ENCODE measurements at places on chromosomes 11 and 22.
A peak's percentile ranks its signal among the peaks of the same experiment; 100 is the strongest.

GRCh38 chr11:102603576-102603975 lies 21.6 kb downstream of the MMP20 start:
- DNase-seq, result no peak

- DNase-seq, result no peak
Observed at GRCh38 chr11:70024773-70025045, 53.4 kb upstream of the ANO1 start.

GRCh38 chr11:60485987-60486386 lies 6.6 kb upstream of the MS4A12 start:
- no peak for DNase-seq

GRCh38 chr22:19722178-19722981 lies 959 bp upstream of the GP1BB start:
- no peak for DNase-seq

DNA sequence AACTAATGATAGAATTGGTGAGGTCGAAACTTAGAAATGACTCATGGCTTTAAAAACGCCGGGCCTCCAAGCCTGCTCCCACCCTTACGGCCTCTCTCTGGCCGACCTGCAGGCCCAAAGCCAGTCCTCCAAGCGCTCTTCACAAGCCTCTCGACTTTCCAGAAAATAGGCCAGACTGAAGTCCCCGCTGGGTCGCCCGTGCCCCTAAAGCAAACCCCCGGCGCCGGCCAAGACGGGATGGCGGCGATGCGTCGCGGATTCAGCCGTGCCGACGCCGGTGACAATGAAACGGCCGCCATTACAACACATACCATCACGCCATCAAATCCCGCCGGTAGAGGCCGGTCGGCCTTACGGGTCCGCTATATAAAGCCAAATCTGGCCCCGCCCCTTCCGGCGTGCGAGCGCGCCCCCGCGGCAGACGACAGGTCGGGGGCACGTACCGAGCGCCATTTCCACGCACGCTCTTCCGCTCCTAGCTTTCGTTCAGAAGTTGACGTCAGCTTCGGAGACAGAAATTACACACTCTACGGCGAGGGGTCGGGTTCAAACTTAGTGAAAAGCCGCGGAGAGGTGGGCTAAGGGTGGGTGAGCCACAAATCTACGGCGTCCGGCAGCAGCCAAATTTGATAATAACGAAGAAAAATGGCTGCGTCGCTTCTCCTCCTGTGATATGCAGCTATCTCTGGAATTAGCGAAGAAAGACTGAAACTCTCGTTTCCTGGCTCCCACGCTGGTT lies at the start of gene RPL3:
Gene RPL3 (minus strand): TSS at position 340 of the 739 bp plus-strand sequence. CDS start 26 bp downstream, at position 314.
- peak; percentile 98 for DNase-seq

- DNase-seq, result no peak
Observed at GRCh38 chr22:35660291-35661127, 12.3 kb downstream of the APOL6 start.

- no peak for DNase-seq
Observed at GRCh38 chr11:32069361-32070058, 21.4 kb upstream of the RCN1 start.

DNA sequence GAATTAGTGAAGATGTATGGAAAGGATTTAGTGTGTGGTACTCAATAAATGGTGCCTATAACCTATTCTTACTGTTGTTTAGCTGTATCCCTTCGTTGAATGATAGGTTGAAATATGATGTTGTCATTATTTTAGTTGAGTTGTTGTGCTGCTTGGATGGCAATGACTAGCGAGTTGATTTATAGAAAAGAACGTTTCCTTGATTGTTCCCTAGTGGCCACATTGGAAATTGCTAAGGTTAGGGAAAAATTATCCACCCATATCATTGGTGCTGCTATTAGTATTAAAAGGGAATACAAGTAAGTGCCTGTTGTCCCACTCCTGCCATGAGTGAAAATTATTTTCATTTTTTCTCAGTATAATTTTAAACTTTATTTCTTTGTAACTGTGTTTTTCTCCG lies 14.5 kb downstream of the EMSY start:
- DNase-seq, result no peak

DNA sequence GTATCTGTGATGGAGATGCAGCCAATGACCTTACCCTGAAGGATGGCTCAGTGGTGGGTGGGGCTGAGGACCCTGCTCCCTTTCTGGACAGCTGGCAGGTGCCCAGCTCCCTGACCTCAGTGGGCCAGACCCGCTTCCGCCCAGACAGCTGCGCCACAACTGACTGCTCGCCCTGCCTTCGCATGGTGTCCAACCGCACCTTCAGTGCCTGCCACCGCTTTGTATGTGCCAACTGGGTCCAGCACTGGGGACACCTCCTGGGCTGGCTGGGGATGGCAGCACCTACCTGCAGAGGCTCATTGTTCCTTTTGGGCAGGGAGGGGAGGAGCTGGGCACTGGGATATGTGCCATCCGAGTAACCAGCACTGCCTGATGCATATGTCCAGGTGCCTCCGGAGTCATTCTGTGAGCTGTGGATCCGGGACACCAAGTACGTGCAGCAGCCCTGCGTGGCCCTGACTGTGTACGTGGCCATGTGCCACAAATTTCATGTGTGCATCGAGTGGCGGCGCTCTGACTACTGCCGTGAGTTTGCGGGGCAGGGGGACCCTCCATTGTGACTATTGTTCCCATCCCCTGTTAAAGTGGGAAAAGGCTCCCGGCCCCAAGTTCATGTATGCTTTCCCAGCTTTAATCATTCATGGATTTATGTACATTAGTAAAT lies 84.8 kb downstream of the OTOG start:
- DNase-seq, result no peak

- no peak for DNase-seq
Observed at GRCh38 chr11:10317151-10317755, 12.4 kb downstream of the ADM start.

DNA sequence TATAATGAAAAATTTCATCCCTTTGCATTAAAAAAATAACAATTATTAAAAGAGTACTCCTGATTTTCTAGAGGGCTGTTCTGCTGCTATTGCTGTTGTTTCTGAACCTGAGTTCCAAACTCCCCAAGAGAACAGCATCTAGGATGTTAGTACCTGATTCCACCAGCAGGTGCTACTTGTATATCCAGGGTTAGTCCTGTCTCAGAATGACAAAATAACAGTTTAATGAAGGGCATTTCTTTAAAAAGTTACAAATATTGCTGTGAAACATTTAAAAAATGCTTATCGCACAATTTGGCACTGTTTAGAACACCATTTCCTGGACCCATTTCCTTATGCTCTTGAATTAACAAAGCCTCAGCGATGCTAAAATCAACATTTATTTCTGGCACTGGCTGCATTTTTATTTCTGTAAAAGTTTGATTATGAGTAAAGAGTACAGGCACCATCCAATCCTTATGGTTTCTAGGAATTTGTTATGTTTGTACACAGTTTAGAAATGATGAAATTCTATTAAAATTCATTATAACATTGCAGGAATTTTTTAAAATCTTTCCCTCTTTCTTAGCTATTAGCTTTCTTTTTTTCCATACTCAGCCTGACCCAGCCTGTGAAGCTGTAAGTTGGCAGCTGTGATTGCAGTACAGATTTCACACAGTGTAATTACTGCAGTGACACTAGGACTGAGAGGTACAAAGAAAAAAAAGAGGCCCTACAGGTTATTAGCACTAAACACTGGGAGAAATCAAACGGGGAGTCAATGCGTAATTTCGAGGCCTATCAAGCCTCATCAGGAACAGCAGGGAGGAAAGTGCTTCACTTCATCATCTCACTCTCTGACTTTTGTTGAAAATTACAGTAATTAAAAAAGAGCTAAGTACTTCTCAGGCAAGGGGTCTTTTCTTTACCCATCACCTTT lies 208.8 kb downstream of the DCDC1 start:
- no peak for DNase-seq

GRCh38 chr11:123562158-123562557 lies 92.3 kb downstream of the SCN3B start:
- DNase-seq, result no peak

- DNase-seq, result no peak
Observed at GRCh38 chr11:68373815-68374501, 61.6 kb downstream of the LRP5 start.

- DNase-seq, result no peak
Observed at GRCh38 chr11:20912922-20913512, 243.6 kb downstream of the NELL1 start.

- no peak for DNase-seq
Observed at GRCh38 chr11:35029979-35030682, 108.8 kb upstream of the CD44 start.

DNA sequence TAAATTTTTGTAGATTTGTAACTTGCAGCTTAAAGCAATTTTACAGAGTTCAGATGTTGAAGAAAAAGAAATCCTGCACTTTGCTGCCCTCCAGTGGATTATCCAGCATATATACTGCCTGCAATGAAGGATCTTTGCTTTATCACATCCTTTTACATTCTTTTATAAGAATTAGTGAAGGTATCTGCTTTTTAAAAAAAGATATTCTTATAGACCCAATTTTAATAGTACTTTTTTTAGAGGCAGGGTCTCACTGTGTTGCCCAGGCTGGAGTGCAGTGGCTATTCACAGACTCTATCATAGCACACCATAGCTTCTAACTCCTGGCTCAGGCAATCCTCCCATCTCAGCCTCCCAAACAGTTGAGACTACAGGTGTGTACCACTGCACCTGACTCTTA lies 60.7 kb downstream of the TTC17 start:
- DNase-seq, result no peak

- DNase-seq, result no peak
Observed at GRCh38 chr11:112058103-112058502, 15.7 kb downstream of the PIH1D2 start.

- no peak for DNase-seq
Observed at GRCh38 chr11:19697721-19698121, 14.9 kb upstream of the NAV2 start.

DNA sequence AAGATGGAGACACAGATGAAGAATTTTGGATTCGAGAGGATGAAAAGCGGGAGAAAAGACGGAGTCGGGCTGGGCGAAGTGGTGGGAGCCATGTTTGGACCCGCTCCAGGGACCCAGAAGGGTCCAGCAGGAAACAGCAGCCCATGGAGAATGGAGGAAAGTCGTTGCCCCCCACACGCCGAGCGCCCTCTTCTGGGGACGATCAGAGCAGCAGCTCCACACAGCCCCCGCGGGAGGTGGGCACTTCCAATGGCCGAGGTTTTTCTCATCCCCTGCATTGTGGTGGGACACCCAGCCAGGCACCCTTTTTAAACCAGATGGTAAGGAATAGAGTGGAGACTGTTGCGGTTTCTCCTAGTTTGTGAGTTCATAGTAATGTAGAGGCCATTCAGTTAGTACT lies 22.8 kb upstream of the SLC25A18 start:
- no peak for DNase-seq

DNA sequence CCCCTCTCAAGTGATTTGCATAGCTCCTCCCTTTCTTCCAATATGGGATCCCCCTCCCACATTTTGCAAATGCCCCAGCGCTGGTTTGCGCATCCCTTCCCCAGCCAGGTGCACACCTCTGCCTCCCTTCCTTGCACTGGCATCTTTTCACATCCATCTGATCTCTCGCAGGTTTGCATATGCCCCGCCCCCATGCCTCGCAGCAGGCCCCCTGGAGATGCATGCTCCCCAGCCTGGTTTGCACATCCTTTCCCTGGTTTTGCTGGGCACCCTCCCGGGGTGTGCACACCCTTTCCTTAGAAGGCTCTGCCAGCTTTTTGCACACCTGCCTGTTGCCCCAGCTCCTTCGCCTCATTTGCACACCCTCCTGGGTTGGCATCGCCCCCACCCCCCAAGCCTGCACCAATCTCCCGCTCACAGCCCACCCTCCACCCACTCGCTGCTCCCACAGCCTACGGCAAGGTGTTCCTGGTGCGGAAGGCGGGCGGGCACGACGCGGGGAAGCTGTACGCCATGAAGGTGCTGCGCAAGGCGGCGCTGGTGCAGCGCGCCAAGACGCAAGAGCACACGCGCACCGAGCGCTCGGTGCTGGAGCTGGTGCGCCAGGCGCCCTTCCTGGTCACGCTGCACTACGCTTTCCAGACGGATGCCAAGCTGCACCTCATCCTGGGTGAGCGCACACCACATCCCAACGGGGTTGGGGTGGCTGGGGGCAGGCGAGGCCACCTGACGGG lies 917 bp downstream of the RPS6KA4 start:
- no peak for DNase-seq

DNA sequence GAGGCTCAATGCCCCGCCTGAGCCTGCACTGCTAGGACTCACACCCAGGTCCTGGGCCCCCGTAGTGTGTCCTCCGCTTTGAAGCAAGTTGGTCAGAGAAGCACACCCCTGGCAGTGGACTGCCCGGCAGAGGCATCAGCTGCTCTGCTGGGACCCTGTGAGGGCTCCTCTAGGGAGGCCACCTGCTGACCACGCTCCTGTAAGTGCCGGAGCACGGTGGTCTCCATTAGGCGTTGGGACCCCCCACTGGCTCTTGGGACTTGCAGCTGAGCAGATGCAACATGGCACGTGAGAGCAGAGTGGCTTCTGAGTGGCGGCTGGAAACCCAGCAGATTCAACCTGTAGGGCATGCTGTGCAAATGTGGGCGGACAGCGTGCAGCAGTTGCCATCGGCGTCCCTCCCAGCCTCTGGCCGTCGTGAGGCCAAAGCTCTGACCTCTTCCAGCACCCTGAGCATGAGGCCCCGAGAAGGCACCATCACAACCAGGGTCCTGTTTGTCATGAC lies 16.9 kb downstream of the MRGPRG start:
- no peak for DNase-seq

- no peak for DNase-seq
Observed at GRCh38 chr11:6538945-6539344, 41.9 kb downstream of the DNHD1 start.

- DNase-seq, result no peak
Observed at GRCh38 chr11:110286298-110287040, 9.9 kb downstream of the RDX start.

DNA sequence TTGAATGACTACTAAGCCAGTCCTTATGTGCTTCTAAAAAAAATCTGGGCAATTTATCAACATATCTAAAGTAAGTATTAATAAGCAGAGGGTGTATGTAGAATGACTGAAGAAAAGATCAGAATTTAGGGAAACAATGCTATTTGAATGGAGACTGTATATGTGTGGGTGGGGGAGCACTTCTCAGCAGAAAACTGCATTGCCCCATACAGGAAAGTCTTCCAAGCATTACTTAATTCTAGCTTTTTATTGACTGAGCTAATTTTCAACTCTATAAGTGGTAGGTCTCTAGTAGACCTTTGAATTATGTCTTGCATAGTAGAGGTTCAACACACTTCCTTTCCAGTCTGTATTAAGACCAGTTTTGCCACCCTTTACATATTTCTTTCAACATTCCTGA lies 41.7 kb downstream of the CASP12 start:
- no peak for DNase-seq

- no peak for DNase-seq
Observed at GRCh38 chr11:102419181-102419580, 33.4 kb downstream of the TMEM123 start.

GRCh38 chr22:19959587-19960490 lies 18.2 kb upstream of the TXNRD2 start:
- no peak for DNase-seq
